ENCODE measurements at places on chromosomes 6 and 20.

DNA sequence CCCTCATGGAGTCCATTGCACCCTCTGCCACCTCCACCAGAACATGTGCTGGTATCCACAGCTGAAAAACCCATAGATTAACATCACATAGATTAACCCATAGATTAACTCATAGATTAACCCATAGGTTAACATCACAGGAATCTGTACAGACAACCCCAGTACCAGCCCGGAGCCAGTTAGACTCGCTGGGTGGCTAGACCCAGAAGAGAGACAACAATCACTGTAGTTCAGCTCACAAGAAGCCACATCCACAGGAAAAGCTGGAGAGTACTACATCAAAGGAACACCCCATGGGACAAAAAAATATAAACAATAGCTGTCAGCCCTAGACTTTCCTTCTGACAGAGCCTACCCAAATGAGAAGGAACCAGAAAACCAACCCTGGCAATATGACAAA, 25.1 kb downstream of the SERPINB9 start:
- DNase-seq, result peak; percentile 29

DNA sequence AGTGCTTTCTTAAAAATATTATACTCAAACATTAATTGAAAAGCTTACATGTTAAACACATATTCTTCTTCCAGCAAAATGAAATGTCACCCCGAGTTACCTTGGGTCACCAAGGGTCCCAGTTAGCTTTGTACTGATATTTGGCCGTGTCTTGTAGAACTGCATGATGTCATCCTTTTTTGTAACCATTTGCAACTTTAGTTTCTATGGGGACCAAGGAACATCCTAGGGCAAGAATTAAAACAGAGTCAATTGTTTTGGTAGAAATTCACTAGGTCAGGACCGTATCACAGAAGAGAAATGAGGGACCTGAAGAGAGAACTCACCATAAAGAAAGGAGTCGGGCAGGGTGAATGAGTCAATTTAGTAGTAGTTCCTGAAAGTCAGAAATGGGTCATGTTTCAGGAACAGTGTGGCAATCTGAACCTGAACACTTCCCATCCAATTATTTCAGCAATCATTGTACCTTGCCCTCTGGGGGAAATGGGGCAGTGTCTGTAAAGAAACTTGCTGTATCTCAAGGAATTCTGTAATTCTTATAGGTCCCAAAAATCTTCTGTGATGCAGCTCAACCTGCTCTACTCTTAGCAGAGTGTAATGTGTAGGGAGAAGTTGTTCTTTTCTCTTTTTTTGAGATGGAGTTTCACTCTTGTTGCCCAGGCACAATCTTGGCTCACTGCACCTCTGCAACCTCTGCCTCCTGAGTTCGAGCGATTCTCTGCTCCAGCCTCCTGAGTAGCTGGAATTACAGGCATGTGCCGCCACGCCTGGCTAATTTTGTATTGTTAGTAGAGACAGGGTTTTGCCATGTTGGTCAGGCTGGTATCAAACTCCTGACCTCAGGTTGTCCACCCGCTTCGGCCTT, 5.3 kb upstream of the AKAP7 start:
- DNase-seq, result no peak

- no peak for DNase-seq
Measured at GRCh38 chr6:27863962-27864905, 48.0 kb downstream of the OR2B2 start.

- no peak for DNase-seq
Measured at GRCh38 chr6:1242446-1242845, 69.5 kb upstream of the FOXQ1 start.

GRCh38 chr6:140567466-140567865, 1193.0 kb upstream of the CITED2 start:
- DNase-seq, result no peak

GRCh38 chr6:165939601-165940290, 227.9 kb downstream of the TBXT start:
- no peak for DNase-seq

GRCh38 chr20:7285918-7286556, 518.6 kb downstream of the BMP2 start:
- peak; percentile 75 for DNase-seq

GRCh38 chr6:6033858-6034257, 27.1 kb upstream of the NRN1 start:
- no peak for DNase-seq

DNA sequence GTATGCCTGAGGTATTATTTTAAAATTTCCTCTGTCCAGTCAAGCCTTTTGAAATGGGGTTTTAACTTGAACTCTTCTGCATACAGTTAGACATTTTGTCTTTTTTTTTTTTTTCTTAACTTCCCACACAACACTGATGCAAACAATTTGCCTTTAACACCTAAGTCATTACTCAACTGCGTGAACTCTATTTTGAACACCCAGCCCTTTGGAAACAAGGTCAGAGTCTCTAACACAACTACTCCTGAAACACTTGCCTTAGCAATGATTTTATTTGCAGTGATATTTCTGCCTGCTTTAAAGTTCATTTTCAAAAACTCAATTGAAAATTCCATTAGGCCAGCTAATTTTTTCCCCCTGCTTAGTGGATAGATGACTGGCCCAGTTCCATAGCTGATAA, 24.2 kb downstream of the GLYATL3 start:
- DNase-seq, result no peak

DNA sequence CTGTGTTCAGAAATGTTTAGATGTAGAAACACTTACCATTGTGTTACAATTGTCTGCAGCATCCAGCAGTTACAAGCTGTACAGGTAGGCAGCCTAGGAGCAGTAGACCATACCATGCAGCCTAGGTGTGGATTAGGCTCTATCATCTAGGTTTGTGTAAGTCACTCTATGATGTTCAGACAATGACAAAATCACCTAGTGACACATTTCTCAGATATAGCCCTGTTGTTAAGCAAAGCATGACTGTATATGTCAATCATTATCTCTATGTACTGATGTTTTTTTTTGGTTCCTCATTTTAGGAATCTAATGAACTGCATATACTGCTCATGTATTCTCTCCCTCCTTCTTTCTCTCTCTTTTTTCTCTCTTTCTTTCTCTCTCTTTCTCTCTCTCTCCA, 22.2 kb downstream of the CST8 start:
- no peak for DNase-seq

DNA sequence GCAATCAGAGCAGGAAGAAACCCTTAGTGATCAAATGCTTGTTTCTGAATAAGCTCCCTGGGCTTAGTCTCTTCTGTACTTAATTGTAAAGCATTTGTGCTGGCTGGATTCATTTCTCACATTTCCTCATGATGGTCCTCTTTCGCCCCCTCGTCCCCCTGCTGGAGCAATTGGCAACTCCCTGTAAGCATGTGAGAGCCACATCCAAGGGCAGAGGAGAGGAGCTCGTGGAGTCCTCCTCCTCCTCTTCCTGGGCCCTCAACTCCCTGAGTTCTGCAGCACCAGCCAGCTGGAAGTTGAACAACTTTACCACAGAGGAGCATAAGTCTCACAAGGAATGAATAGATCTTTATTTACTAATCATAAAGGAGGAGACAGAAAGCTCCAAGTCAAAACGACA, 12.6 kb downstream of the ANKEF1 start:
- DNase-seq, result no peak

- peak; percentile 37 for DNase-seq
Measured at GRCh38 chr20:48769069-48769983, 58.5 kb downstream of the PREX1 start.

DNA sequence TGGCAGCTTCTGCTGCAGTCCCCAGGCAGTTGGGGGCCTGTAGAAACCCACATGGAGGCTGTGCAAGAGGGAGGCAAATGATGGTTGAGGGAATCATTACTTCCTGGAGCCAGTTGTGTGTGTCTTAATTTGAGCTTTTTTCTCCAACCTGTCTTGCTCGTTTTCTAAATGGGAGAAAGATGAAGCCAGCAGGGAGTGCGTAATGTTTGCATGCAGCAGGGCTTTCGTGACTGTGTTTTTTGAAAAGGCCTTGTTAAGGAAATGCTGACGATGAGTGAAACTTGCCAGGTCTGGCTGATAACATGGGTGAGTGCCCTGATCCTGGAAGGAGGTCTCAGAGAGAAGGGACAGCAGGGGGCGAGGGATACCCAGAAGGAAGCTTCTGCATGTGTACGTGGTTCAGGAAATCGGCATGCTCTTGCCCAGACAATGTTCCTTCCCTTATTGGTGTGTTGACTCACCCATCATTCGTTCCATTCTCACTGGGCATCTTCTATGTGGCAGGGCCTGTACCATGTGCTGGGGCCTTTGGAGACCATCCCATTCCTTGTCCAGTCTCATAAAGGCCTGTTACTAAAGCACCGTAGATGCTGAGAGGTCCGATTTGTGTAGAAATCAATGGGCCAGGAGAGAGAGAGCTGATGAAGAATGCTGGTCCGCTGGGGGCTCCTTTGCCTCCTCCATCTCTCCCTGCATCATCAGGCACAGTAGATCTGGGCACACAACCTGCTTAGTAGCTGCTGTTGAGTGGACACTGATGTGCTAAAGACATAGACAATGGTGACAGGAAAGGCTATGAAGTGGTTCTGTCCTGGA, 27.4 kb downstream of the GLP1R start:
- no peak for DNase-seq

DNA sequence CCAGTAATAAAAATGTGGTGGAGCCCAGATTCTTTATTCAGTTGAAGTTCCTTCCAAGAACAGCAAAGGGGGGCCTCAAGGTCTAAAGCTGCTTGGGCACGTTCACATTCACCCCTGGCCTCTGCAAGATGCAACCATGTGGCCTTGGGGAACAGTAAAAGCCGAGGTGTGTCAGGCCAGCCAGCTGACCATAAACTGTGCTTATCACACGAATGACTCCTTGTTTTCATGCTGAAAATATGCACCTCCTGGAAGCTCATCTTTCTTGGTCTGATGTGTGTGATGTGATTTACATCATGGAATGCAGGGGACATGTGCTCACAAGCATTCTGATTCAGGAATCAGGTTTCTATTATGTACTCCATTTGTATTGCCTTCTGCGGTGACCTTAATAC, 211.6 kb upstream of the MARCKS start:
- peak; percentile 20 for DNase-seq

- no peak for DNase-seq
Measured at GRCh38 chr6:156455847-156456246, 321.3 kb upstream of the ARID1B start.

- peak; percentile 8 for DNase-seq
Measured at GRCh38 chr20:17083738-17084137, 143.1 kb upstream of the PCSK2 start.

DNA sequence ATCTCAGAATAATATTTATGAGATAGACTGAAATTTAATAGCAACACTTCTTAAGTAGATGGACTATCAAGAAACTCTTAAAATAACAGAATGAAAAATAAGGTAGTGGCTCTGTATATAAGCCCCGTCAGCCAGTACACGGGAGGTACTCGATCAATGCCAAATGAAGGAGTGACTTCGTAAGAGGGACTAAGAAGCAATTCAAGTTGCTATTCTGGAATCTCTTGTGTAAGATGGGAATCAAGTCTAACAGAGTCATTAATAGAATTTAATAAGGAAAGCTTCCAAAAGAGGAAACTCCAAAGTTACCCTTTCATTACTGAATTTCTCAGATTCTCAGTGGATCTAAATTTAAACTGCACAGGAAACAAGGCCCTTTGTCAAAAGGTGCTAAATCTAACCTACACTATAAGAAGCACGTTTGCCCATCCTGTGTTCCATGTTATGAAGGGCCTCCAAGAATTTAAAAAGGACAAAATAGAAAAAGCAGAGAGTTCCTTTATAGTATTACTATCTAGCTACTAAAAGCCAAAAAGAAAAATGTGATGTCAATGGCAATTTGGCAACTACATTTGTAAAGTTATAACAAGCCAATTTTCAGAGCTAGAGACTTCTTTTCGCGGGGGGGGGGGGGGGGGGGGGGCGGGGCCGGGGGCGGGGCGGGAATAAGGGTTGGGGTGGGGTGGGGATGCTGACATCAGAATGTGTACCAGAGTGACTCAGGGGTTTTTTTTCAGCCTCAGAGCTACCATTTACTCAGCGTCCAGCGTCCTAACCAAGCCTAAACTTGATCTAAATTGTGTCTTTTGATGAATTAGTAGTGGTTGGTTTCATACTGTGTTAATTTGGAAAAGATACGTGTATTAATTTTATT, 200.6 kb downstream of the GMPR start:
- peak; percentile 3 for DNase-seq

- DNase-seq, result peak; percentile 12
Measured at GRCh38 chr6:19736066-19736465, 101.1 kb upstream of the ID4 start.

GRCh38 chr6:49366539-49366938, 96.5 kb downstream of the MMUT start:
- no peak for DNase-seq

- DNase-seq, result no peak
Measured at GRCh38 chr6:7811441-7811840, 85.5 kb downstream of the BMP6 start.

DNA sequence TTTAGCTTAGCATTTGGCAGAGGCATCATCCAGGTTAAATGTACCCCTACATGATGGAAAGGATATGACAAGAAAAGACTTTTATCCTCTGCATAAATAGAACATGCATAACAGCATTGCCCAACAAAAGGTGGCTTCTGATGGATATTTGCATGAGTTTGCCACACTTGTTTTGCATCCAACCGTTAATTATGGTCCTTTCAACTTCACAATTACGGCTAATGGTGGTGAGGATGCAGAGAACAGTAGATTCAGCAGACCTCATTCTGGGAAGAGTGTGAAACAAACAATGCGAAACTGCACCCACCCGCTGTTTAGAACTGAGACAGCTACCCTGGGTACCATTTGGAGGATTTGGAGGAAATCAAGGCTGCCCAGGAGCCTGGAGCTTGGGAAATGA, 690.9 kb upstream of the CHD6 start:
- DNase-seq, result no peak

- no peak for DNase-seq
Measured at GRCh38 chr6:13550656-13551055, 23.7 kb upstream of the SIRT5 start.

DNA sequence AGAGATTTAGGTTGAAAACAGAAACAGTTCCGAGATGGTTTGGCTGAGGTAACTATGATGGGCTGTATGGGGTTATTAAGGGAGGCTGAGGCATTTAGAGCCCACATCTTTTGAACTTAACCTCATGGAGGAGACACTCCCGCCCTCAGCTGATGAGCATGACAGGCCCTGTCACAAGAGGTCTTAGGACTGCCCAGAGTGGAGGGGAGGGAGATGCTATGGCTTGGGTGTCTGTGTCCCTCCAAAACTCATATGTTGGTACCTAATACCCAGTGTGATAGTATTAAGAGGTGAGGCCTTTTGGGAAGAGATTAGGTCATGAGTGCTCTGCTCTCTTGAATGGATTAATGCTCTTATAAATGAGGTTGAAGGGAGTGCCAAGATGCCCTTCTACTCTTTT, 126.6 kb downstream of the CDC5L start:
- no peak for DNase-seq

Measured in SW480 (cell line).